ENCODE measurements at places on chromosomes 1 and 21.

GRCh38 chr1:110780600-110781484, 92.1 kb upstream of the CD53 start:
- peak; percentile 80 for DNase-seq

GRCh38 chr1:84217239-84217638, 73.2 kb downstream of the PRKACB start:
- no peak for DNase-seq

DNA sequence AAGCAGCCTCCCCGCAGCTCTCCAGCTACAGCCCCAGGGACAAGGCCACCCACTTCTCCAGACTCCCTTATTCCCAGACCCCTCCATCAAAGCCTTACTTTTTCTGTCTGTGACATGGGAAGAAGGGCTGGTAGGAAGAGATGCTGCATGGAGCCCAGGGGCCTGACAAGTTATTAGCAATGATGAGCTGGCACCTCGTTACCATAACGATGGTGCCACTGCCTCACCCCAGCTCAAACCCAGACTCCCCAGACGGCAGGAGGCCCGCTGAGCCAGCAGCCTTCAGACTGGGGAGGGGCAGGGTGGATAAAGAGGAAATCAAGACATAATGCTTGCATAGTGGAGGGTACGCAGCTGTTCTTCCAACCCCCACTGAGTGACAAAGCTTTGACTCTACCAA, 3.3 kb downstream of the DLGAP3 start:
- no peak for DNase-seq

DNA sequence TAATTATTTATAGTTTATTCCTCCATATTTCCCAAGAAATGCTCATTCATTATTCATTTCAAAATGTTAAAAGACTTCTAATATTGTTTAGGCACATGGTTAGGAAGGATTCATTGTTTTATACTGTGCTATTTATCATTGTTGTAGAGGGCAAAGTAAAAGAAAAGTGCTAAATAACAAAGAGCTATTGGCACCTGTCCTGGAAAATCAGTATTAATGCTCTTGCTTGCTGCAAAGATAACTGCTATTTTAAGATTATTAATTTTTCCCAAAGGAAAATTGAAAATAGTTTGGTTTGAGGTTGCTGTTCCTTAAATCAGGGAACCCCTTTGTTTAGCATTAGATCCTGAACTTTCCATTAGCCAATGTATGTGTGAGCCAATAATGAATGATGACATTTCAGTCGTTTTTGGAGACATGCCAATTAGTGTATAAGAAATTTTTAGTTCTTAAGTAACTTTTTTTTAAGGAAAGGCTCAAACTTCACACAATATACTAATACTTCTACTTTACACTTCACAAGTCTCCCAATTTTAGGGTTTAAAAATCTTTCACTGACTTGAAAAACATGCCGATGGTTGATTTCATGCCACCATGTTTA, 39.9 kb downstream of the EPB41 start:
- DNase-seq = no peak

GRCh38 chr1:65068202-65069010, 79.6 kb upstream of the AK4 start:
- DNase-seq = no peak

DNA sequence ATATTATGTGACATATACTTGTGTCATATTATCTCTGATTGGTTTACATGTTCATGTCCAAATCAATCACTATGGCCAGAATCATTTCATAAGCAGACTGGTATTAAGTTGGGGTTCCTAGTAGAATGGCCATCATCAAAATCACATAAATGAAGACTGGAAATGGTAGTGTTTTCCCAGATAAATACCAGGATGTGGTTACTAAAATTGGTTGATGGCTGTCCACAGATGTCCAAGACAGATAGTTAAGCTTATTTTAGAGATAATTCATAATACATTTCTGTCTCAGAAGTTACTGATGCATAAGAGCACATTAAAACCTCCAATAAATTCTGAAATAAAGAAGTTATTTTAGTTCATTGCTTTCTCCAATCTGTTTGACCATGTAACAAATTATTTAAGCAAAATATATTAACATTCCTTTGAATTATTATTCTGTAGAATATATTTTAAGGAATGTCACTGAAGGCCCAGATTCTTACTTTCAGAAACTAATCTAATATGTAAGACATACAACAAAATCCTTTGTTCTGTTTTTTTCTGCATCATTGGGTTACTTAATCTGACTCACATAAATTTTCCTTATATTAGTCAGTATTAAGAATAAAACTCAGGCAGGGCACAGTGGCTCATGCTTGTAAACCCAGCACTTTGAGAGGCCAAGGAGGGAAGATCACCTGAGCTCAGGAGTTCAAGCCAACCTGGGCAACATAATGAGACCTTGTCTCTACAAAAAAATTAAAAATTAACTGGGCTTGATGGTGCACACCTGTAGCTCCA, 483.9 kb downstream of the PTPRC start:
- DNase-seq = no peak

GRCh38 chr1:112721966-112722524, 6.9 kb upstream of the PPM1J start:
- no peak for DNase-seq

DNA sequence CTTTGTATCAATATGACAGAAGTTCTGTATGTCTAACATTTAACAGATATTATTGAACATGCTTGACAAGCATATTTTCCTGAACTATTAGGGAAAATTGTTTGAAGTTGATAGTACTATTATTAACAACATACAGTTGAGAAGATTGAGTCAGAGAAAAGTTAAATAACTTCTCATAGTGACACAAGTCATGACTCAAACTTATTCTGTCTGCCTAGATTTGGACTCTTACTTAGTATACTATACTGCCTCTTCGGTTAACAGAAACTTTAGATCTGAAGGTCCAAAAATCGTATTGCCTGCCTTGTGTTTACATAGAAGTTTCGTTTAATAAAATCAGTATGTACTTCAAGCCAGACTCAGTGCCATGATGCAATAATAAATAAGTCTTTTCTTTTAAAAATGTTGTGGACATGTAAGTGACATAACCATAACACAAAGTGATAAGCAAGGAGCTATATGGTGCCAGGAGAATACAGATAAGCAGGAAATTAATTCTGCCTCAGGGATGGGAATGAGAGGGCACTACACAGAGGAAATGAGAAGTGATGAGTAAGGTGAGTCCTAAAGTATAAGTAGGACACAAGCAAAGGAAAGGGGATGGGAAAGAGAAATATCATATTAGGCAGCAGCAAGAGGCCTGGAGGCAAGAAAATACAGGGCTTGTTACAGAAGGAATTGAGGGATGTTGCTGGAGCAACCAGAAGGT, 48.1 kb downstream of the LHX9 start:
- DNase-seq = no peak

- DNase-seq = no peak
Measured at GRCh38 chr1:226046240-226046639, 16.3 kb upstream of the H3-3A start.

GRCh38 chr1:13965770-13966398, 265.9 kb downstream of the PRDM2 start:
- no peak for DNase-seq

GRCh38 chr1:59805554-59805953, 9.2 kb upstream of the HOOK1 start:
- no peak for DNase-seq

GRCh38 chr21:41851090-41851790, 27.9 kb downstream of the PRDM15 start:
- DNase-seq = no peak

- no peak for DNase-seq
Measured at GRCh38 chr1:173058556-173058955, 7.8 kb upstream of the TNFSF18 start.

GRCh38 chr1:185823467-185823866, 89.3 kb downstream of the HMCN1 start:
- DNase-seq = no peak

- DNase-seq = no peak
Measured at GRCh38 chr1:56719171-56719570, 74.1 kb downstream of the PRKAA2 start.

All from stimulated activated naive CD8-positive, alpha-beta T cell treated with anti-CD3 and anti-CD28 coated beads, Interleukin-15, amount 100 ng/mL, for 72 hours (primary cell).